Tibial nerve (tissue), 4 donors: ENCODE measurements at places on chromosomes 16 and 17. TPM values are rescaled to one million over a fixed set of nuclear protein-coding genes. Genes with fewer than 3 reads are reported as not detected.

MMP15 gene
- 31.0 TPM for total RNA-seq

CDH13 gene
- 14.4 TPM for total RNA-seq

AANAT gene
- not detected for total RNA-seq

MT1H gene
- total RNA-seq = 2.4 TPM

KRT25 gene
- total RNA-seq = not detected

ACSM3 gene
- 2.5 TPM for total RNA-seq

COG7 gene
- total RNA-seq = 23.8 TPM

APRT gene
- total RNA-seq = 83.4 TPM

DNA sequence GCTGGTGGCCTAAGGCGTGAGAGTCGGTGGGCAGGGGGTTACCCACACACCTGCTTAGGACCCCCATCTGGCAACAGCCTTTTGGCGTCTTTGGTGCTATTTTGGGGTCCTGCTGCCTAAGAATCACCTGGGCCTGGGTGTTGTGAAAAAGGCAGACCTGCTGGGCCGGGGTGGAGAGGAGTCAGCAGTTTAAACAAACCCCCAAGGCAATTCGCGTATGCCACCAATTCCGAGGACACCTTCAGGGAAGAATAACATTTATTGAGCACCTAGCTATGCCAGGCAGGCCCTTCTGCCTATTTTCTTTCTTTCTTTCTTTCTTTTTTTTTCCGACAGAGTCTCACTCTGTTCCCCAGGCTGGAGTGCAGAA lies 53.9 kb upstream of the TOB1 start:
- no peak for DNase-seq

DNA sequence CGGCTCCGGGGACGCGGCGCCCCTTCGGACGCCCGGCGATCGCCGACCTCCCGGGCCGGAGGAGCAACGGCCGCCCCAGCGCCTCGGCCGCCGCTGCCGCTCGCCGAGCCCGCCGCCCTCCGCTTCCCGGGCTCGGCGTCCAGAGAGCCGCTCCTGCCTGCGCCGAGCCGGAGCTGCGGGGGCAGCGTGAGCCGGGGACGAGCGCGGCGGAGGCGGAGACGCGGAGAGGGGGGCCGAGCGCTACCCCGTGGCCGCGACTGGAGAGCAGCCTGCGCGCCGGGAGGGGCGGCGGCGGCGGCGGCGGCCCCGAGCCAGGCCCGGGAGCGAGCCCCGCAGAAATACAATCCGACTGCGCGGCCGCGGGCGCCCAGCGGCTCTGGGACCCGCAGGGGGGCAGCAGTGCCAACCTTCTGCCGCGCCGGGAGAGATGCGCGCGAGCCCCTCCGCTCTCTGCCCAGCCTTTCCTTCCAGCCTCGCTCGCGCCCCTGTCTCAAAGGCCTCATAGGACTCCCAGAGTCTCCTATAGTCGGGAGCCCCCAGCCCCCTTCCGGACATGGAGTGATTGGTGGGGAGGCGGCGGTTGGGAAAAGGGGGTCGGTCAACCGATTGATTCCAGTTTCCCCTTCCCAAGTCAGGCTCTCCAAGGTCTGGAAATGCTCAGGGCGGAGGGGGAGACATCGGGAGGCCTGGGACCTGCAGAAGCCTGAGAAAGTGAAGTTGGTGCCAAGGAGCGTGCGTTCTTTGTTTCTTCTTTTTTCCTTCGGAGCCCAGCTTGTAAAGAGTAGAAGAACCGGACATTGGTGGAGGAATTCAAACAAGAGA lies 1.0 kb upstream of the SDK2 start:
- no peak for DNase-seq

DNA sequence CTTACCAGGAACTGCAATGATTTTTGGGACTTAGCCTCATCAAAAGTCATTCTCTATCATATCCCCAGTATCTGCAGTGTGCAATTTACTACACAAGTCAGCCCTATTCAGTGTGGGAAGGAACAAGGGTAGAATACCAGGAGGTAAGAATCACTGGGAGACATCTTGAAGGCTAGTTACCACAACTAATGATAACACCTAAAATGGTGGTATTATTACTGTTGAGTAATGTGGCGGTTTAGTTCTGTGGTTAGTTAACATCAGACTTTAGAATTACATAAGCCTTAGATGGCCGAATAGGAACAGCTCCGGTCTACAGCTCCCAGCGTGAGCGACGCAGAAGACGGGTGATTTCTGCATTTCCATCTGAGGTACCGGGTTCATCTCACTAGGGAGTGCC lies 567.9 kb upstream of the CDH11 start:
- no peak for DNase-seq

DNA sequence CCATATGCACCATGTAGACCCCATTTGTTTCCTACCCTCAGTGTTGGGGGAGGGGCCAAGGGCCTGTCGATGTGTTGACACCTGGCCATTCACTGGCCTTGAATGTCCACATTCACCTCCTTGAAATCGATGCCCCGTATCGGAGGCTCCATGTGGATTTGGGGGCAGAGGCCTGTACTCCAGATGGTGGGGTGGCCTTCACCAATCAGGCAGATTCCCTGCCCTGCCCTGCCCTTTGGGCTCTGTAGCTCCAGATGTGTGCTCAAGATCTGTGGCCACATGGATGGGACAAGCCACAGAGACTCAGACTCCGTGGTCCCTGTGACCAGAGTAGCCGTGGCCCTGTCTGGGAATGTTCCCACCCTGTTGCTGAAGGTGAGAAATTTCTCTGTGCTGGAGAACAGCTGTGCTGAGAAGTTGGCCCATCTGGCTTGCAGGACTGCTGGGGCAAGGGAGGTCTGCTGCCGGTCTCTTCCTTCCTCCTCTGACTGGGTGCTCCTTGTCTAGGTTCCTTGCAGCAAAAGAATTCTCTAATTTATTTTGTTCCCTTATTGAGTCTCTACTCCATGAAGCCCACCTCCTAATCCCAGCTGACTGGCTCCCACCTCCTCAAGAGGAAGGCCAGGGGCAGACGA lies 221.3 kb downstream of the SEC14L1 start:
- no peak for DNase-seq

- no peak for DNase-seq
Observed at GRCh38 chr16:72983728-72984350, 64.1 kb downstream of the ZFHX3 start.

DNA sequence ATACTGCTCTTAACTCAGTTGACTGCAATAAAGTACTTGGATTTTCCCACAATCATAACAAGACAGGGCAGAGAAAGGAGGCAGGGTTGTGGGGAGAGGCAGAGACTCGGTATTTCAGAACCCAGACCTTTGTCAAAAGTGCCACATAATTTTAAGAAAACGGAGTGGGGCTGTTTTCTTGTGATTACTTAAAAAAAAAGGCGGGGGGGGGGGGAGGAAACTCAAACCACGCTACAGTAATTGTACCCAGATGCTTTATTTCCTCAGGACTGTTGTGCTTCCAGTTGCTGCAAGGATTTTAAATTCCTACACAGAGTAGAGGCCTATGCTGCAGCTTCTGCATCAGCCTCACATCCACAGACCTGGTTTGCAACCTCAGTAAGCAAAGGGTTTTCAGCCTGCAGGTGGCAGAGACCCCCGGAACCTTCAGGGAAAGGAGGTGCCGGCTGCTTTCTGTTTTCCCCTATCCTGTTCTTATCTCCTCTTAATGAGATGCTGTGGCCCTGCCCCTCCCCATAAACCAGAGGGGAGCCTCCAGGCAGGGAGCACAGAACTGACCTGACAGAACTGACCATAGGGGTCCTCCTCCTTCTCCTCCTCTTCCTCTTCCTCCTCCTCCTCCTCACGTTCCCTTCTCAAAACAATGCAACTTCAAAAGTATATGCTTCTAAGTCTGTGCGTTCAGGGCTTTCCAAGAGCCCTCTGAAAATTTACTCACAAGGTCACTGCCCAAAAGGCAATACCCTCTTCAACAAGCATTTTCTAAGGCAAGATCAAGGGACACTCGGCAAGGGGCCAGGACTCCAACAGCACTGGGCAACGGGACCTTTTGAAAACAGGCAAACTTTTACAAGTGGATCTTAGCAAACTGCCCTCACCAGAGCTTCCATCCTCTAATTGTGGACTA lies 7.5 kb downstream of the AXIN2 start:
- DNase-seq = no peak

GRCh38 chr16:11329071-11329491 lies 16.2 kb upstream of the RMI2 start:
- DNase-seq = no peak

GRCh38 chr17:64401941-64402340 lies 11.3 kb upstream of the PECAM1 start:
- no peak for DNase-seq

DNA sequence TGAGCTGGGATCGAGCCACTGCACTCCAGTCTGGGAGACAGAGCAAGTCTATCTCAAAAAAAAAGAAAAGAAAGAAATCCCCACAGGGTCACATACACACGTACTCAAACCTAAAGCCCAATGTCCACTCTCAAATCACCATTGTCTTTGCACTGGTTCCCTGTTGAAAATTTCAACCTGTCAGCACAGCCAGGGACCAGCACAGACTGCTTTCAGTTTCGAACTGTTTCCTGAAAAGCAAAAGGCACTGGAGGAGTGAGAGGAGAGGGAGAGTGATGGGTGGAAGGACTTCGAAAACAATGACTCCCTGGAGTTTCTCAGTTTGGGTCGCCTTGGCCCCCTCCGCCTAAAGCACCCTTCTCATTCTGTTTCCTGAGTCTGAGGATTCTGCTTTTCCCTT lies 9.0 kb upstream of the CD300C start:
- no peak for DNase-seq

GRCh38 chr16:14057878-14058382 lies 13.2 kb upstream of the MRTFB start:
- DNase-seq = no peak

DNA sequence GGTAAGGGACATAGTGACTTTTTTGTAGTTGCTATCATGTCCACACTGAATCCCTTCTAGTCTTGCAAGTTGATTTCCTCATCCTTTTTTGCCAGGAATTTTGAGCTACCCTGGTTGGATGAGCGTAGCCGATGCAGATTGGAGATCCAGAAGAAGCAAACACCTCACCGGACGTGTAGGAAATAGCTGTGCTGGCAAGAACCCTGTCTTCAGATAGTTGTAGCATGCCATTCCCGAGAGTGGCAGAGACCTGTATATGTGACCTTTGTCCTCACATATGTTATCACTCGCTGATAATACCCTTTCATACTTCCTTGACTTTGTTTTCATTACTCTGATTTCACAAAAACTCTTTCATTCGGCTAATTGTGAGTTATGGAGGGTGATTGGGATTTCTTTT lies 6.2 kb upstream of the CASC3 start:
- no peak for DNase-seq

DNA sequence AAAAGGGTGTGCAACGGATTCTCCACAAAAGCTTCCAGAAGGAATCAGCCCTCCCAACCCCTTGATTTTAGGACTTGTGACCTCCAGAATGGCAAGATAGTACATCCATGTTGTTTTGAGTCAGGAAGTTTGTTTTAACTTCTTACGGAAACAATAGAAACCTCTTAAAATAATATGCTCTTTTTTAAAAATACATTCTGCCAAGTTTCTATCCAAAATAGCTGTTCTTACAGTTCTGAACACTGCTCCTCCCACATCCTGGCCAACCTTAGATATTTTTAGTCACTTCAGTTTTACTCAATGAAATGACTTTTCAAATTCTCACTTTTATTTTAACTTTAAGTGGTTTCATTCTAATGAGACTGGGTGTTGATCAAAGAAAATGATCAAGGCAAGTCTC lies 156.4 kb downstream of the ZNF18 start:
- no peak for DNase-seq

DNA sequence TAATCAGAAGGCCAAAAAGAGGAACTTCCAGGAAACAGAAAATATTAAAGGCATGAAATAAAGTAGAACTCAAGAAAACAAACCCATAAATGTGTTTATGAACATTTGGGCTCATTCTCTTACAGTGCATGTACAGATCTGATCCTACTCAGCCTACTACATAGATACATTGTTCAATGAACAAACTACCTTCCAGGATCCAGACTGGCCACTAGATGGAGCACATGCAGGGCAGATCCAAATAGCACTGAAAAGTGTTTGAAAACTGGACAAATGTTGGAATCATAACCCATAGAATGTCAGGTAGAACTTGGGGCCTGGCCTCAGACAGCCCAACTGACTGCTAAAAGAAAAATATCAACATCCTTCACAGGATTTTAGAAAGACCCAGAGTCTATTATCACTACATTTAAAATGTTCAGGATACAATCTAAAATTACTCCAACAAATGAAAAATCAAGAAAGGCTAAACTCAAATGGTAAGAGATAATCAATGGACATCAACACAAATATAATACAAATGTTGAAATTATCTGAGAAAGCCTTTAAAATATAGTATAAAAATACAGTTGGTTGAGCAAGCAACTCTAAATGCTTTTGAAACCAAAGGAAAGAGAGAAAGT lies 122.4 kb upstream of the NUDT7 start:
- DNase-seq = peak; percentile 46

GRCh38 chr16:53234836-53235235 lies 180.0 kb downstream of the CHD9 start:
- DNase-seq = no peak

DNA sequence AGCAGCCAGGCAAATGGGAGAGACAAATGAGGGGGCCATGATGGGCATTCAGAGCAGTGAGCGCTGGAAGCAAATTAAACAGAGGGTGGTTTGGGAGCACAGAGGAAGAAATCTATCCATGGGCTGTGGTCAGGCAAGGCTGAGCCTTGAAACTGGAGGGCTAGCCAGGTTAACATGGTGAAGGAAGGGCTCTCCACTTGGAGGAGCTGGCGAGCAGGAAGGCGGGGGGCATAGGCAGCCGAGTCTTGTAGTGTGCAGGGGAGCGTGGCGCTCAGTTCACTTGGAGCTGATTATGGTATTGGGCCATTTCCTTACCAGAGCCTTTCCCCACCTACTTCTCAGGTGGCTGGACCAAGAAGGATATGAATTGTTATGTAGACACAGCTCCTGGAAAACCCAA lies 189.7 kb downstream of the SNX29 start:
- no peak for DNase-seq

GRCh38 chr16:67613808-67614207 lies 31.1 kb upstream of the CARMIL2 start:
- DNase-seq = no peak

GRCh38 chr17:69710926-69711325 lies 296.4 kb downstream of the MAP2K6 start:
- no peak for DNase-seq

DNA sequence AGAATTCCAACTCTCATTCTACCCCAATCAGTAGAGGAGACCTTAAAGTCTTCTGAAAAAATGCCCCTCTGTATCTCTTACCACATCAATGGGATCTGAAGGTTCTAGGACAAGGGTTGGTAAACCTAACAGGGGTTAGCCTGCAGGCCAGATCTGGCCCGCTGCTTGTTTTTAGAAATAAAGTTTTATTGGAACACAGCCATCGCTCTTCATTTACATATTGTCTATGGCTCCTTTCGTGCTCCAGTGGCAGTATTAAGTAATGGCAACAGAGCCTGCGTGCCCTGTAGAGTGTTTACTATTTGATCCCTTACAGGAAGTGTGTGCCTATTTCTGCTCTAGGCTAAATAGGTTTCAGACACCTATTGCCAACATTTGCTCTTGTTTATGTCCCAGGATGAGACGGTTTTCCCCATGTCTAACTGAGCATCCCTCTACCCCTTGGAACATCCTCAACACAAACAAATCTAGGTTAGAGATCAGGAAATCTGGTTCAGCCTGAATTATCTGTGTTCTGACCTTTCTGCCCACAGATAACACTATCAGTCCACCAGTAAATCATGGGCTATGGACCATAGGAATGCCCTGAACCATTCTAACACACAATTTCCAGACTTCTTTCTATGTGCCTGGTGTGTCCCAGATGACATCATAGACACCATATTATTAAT lies 44.2 kb upstream of the ERCC4 start:
- no peak for DNase-seq
